ENCODE measurements at places on chromosomes 4 and X. TPM values are rescaled to one million over a fixed set of nuclear protein-coding genes. Genes with fewer than 3 reads are reported as not detected.

GNRHR gene
- total RNA-seq, result not detected

PDK3 gene
- total RNA-seq, result 5.2 TPM

APELA gene
- not detected for total RNA-seq

SH3RF1 gene
- 15.0 TPM for total RNA-seq

NPNT gene
- total RNA-seq, result not detected

All from myometrial cell (primary cell).